ACHN (cell line): ENCODE measurements at places on chromosomes 5 and 9.

DNA sequence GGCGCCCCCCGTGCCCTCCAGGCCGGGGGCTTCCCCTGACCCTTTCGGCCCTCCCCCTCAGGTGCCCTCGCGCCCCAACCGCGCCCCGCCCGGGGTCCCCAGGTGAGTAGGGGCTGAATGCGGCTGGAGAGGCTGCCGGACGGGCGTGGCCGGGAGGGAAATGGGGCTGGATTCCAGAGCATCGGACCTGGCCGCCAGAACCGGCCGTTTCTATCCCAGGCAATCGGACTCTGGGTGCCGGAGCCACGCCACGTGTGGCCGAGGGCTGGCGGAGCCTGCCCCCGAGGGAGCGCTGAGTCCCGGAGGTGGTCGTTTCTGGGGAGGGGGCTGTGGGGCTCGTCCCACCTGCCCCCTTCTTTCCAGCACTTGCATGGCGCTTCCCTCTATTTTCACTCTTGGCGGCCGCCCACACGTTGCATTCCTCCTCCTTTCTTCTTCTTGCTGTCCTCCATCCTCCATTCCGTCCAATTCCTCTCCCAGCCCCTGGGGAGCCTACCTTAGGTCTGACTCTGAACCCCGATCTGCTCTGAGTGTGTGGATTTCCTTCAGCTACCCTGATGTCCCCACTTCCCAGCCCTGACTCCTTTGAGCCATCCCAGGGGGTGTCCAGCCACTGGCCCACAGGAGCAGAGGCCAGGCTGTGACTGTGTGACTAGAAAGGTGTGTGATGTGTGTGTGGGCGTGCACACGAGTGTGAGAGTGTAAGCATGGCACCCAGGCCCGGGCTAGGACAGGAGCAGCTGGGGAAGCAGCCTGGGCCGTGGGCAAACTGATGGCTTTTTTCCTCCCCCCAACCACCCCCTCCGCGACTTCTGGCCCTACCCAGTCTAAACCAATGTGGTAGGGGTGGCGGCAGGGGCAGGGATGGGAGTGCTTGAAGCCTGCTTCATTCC is 24.7 kb downstream of the GOLGA2 start:
- no peak for DNase-seq

- DNase-seq = no peak
These were observed 207.1 kb downstream of the VPS13A start for GRCh38 chr9:77384406-77384805.

DNA sequence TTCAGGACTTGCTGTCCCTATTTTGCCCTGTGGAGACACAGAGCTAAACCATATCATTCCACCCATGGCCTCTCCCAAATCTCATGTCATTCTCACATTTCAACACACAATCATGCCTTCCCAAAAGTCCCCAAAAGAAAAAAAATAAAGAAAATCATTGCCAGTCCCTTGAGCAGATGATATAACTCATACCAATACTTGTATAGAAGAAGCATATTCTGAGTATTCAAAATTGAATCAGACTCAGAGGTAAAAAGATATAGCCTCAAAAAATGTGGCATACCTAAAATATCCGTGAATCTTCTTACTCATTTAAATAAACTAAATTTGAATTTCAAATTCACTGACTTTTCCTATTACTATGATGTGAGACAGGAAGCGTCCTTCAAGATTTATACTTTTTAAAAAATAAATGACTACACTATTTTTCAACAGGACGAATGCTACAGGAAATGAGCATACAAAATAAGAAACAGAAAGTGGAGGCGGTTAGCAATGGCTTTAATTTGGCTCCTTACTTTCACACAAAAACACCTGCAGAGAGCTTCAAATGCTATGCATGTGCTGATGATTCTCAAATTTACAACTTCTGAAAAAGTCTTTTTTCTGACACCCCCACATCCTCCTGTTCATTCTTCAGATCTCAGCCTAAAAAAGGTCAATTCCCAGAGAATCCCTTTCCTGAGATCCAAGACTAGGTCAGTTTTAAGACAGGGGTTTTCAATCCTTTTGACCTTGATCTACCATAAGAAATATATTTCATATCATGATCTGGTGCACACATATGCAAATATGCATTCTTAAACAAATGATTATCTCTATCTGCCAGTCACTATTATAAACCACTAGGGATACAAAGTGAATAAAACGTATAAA is 39.6 kb upstream of the DMXL1 start:
- no peak for DNase-seq

DNA sequence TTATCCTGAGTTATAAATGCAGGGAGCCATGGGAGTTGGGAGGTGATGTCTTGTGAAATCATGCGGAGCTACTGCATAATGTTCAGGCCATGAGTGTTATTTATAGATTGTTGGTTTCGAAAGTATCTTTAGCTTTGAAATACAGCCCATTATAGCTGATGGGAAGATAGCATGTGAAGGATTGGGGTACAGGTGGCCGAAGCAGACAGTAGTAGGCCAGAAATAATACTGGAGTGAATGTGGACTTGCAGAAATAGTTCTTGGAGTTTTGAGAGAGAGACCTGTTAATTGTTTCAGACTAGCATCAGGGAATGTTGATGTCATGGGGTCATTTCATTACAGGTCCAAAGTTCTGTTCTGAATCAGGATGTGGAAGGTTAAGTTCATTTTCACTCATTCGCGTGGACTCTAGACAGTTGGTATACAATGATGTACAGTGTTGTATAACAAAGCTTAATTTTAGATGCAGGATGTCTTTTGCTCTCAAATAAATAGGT is 3.8 kb downstream of the ATP6V1G1 start:
- DNase-seq = no peak

DNA sequence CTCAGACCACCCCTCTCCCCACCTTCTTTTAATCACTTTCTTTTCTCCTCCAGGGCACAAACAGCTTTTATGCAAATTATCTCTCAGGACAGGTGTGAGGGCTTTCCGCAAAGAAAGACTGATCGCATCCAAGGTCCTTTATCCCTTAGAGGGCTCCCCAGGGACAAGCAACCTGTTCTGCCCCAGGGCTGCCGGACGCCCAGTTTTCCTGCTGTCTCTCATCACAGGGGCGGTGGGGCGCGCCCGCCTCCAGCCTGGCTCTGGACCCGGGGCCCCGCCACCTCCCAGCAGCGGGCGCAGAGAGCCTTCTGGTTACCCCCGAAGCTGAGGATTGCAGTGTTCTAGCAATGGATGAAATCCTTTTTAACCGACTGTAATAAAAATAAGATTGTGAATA is 266.1 kb downstream of the CWC27 start:
- DNase-seq = no peak

GRCh38 chr9:108105885-108106284 is 616.3 kb upstream of the KLF4 start:
- no peak for DNase-seq

DNA sequence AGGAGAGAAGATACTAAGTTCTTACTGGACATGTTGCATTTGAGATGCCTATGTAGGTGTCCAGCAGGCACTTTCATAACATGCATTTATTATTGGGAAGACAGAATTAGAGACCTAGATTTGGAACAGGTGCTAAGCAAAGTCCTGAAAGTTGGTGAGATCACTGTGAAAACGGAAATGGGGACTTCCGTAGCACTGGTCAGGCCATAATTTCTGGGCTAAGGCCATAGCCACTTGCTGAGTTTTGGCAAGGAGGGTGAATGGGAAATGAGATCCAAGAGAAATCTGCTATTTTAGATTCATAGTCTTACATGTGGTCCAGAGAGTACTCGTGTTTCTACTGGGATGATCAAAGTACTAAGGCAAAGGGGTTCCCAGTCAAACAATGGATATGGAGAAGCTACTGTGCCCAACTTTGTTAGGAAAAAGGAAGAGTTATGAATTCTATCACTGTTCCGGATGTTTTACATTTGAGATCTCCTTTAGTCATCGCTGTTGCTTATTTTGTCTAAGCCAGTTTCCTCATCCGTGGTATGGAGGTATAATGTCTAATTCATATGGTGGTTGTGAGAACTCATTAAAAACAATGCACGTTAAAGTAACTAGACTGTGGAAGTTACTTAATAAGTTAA is 33.4 kb downstream of the TEK start:
- no peak for DNase-seq

DNA sequence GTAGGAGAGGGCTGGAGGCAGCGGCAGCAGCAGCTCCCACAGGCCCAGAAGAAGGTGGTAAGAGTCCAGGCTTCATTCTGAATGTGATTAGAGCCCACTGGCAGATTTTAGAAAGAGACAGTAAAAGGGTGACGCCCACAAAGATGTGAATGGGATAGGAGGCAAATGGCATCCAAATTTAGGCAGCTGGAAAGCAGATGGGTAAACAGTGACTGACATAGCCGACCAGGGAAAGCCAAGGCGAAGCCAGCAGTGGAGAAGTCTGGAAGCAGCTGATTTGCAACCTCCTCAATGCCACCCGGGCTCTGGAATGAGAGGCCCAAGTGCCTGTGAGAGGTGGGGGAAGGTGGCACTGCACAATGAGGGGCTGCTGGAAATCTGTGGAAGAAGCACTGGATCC is 103.3 kb downstream of the C5orf15 start:
- no peak for DNase-seq

- DNase-seq = no peak
These were observed 368.1 kb downstream of the TLE4 start for GRCh38 chr9:79939819-79940218.

- DNase-seq = no peak
These were observed 93.7 kb downstream of the NDFIP1 start for GRCh38 chr5:142202282-142202681.

GRCh38 chr9:5976674-5977397 is 38.6 kb downstream of the RANBP6 start:
- DNase-seq = peak; percentile 24

DNA sequence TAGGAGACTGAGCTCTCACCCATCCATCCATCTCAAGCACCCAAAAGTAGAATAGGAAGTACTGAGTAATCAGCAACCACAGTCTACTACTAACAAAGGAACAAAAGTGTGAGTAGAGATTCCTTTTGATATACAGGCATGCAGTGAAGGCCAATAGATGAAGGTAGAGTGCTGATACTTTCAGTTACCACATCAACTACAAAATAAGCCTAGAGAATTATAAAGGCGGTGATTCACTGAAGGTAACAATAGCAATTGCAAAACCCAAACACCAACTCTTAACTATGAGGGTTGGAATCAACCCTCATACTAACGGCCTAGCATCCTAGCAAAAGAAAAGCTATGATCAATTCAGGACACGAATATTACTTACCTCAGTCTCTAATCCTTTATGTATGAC is 992.6 kb downstream of the DNAH5 start:
- DNase-seq = no peak

DNA sequence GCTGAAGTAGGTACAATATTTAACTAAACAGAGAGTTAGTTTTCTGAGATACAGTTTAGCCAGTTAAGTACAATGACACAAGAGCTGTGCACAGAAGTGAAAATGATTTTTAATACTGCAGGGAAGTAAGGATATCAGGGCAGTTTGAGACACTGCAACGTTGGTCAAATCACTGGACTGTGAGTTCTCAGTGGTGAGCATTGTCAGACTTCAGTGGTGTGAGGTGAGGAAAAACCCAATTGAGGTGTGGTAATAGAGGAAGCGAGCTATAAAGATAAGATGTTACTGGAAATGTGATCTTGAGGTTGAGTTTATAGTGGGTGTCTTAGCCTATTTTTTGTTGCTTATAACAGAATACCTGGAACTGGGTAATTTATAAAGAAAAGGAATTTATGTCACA is 12.8 kb upstream of the FBXL7 start:
- no peak for DNase-seq

DNA sequence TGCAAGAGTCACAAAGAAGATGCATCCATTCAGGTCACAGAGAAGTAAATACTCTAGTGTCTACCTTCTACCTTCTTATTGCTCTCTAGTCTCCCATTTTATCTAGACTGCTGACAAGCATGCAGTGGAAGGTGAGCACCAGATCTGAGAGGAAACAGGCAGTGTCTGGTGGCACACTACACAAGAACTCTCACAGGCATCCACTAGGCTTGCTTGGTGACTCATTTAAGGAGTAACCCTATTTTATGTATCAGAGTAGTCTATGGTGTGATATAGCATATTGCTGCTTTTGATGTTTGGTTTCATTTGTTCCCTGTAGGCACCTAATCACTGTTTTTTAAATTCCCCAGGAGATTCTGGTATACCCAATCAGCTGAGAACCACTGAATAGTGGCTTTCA is 1.6 kb upstream of the THBS4 start:
- no peak for DNase-seq

- DNase-seq = no peak
These were observed 12.4 kb downstream of the POLK start for GRCh38 chr5:75524071-75524470.

- no peak for DNase-seq
These were observed 108.5 kb upstream of the IQGAP2 start for GRCh38 chr5:76294573-76294972.

DNA sequence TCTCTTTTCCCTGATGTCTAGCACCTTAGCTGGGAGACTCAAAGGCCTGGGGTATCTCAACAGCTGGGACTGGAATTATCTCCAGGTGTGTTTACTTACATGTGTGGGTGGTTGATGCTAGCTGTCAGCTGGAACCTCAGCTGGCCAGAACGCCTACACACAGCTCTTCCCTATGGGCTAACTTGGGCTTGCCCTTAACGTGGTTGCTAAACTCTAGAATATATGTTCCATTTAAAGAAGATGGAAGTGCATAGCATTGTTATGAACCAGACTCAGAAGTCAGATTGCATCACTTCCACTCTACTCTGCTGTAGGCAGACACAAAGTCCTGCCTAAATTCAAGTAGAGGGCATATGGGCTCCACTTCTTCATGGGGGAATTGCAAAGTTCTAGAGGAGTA is 29.3 kb downstream of the SGCD start:
- DNase-seq = no peak

DNA sequence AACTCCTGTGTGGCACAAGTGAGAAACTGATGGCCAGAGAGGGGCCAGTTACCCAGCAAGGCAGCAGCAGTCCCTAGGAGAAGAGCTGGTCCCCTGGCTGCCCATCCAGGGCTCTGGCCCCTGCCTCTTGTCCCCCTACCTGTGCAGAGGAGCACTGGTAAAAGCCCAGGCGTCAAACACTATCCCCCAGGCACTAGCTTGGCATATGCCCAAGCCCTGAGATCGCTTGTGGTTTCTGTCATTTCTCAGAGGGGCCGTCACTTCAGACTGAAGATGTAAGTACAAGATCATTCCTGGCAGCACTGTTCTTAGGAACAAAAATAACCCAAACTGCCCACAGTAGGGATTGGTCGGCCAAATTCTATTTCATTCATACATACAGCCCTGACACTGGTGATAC is 53.9 kb downstream of the COL15A1 start:
- DNase-seq = no peak

GRCh38 chr5:123965626-123966025 is 453.6 kb downstream of the CSNK1G3 start:
- no peak for DNase-seq

DNA sequence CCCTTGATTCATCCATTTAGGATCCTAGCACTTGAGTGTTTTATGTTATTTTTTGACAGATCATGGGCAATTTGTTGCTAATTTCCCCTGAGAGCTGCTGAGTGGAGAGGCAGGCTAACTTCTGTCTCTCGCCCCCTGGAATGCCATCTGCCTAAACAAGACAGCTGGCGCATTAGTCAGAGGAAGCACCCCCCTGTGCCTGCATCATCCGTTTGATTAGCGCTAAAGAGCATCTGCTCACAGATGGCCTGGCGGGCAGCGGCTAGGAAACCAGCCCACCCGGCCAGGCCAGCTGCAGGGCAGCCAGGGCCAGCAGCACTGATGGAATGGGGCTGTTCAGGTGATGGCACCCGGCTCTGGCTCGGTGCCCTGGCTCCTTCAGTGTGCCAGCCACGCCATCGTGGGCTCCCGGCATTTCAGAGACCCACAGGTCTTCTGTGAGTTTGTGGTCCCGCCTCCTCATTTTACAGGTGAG is 22.9 kb upstream of the ASS1 start:
- no peak for DNase-seq

- DNase-seq = peak; percentile 83
These were observed 76.9 kb upstream of the NFIL3 start for GRCh38 chr9:91500509-91501014.
